ENCODE measurements at places on chromosomes 4 and X. TPM values are rescaled to one million over a fixed set of nuclear protein-coding genes. Genes with fewer than 3 reads are reported as not detected.

Gene GNRHR
- total RNA-seq = not detected

Gene FGFBP2
- not detected for total RNA-seq

DNA sequence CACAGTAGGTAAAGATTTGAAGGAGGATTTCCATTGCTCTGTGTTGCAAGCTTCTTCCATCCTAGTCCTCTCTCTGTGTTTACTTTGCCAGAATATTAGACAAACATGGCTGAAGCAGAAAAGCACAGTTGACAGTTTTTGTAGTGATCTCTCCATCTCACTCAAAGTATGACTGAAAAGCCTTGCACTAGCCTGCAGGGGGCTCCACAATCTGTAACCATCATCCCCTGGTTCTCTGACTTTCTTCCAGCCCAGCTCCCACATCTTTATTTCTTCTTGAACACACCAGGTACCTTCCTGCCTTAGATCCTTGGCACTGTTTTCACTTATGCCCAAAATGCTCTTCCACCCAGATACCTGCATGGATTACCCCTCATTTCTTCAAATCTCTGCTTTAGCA lies 34.1 kb upstream of the HHIP start:
- peak; percentile 4 for DNase-seq

GRCh38 chr4:40458683-40459082 lies 123.5 kb downstream of the CHRNA9 start:
- DNase-seq = no peak

GRCh38 chrX:35076061-35076460 lies 133.5 kb downstream of the FAM47B start:
- DNase-seq = no peak

Data from Daoy (cell line).